Suppressor macrophage (primary cell): ENCODE measurements at places on chromosomes 16 and 17.

DNA sequence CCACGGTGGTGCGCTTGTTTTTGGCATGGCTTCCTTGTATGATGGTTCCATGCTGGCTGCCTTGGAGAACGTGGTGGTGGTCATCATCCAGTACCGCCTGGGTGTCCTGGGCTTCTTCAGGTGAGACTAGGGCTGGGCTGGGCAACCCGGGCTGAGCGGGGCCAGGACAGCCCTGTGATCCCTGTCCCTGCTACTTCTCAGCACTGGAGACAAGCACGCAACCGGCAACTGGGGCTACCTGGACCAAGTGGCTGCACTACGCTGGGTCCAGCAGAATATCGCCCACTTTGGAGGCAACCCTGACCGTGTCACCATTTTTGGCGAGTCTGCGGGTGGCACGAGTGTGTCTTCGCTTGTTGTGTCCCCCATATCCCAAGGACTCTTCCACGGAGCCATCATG is 4.9 kb downstream of the CES2 start:
- DNase-seq, result no peak

- DNase-seq, result no peak
Measured at GRCh38 chr16:72271699-72272240, 99.8 kb upstream of the PMFBP1 start.

- no peak for DNase-seq
Measured at GRCh38 chr16:17053536-17054160, 417.1 kb downstream of the XYLT1 start.

GRCh38 chr16:22292320-22292719 is 4.9 kb upstream of the POLR3E start:
- no peak for DNase-seq

- DNase-seq, result no peak
Measured at GRCh38 chr17:16942141-16943031, 29.5 kb downstream of the TNFRSF13B start.

- DNase-seq, result no peak
Measured at GRCh38 chr17:62713086-62713881, 85.8 kb downstream of the MRC2 start.

DNA sequence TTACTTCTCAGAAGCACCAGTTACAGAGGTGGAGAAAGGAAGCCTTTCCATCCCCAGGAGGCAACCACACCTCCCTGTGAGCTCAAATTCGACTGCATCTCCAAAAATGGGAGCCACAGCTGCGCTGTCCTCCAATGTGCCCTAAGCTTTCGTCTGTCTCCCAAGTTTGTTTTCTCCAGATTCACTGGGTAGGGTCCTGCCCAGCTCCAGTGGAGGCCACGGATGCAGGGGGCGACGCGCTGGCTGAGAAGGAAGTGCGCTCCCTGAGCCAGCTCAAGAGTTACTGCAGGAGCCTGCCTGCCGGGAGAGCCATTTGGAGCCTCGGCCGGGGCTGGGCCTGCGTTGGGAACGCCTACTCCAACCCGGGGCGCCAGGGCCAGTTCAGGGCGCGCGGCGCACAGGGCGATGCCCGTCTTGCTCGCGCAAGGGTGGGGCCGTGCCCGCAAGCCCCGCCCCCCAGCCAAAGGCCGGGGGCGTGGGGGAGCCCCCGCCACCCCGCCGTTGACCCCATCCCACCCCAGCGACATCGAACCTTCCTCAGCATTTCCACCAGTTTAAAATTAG is 19.5 kb downstream of the SIAH1 start:
- DNase-seq, result peak; percentile 96

GRCh38 chr17:77214743-77215142 is 74.0 kb downstream of the SEC14L1 start:
- peak; percentile 65 for DNase-seq

DNA sequence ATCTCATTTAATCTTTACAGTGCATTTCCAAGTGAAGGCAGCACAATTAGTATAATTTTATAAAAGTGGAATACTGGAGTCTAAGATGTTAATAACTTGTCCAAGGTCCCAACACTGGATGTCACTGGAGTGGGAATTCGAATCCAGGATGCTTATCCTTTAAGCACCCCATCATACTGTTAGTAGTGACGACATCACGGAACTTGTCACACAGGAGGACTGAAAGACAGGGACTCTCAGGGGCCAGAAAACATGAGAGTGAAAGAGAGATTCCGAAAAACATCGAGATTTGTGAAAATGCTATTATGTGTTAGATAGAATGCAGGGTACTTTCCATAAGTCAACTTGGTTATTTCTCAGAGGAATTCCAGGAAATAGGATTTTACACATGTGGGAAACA is 374.0 kb downstream of the GRIN2A start:
- no peak for DNase-seq

- DNase-seq, result no peak
Measured at GRCh38 chr17:6708357-6708961, 4.7 kb downstream of the SLC13A5 start.

- no peak for DNase-seq
Measured at GRCh38 chr16:9115277-9115676, 23.8 kb downstream of the HAPSTR1 start.
